ENCODE measurements at places on chromosomes 5 and 9.
A peak's percentile ranks its signal among the peaks of the same experiment; 100 is the strongest.

- no peak for DNase-seq
These were observed 630.1 kb upstream of the KLF4 start for GRCh38 chr9:108119530-108120113.

DNA sequence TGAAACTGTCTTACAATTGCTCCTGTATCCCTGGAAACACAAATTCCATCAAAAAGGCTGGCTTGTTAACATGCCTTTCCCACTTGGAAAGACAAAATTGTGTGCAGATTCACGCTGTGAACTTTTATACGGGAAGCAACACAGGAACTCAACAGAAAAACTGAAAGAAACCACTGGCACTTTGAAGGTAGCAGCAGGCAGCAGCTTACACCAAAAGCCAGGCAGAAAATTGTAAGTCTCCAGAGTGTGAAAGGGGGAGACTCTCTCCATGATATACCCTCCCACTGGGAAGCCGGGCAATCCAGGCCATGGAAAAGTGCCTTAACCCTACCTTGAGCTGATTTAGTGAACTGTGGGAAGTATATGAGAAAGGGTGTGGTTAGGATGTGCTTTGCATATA, 943.7 kb downstream of the CDH18 start:
- DNase-seq, result no peak

DNA sequence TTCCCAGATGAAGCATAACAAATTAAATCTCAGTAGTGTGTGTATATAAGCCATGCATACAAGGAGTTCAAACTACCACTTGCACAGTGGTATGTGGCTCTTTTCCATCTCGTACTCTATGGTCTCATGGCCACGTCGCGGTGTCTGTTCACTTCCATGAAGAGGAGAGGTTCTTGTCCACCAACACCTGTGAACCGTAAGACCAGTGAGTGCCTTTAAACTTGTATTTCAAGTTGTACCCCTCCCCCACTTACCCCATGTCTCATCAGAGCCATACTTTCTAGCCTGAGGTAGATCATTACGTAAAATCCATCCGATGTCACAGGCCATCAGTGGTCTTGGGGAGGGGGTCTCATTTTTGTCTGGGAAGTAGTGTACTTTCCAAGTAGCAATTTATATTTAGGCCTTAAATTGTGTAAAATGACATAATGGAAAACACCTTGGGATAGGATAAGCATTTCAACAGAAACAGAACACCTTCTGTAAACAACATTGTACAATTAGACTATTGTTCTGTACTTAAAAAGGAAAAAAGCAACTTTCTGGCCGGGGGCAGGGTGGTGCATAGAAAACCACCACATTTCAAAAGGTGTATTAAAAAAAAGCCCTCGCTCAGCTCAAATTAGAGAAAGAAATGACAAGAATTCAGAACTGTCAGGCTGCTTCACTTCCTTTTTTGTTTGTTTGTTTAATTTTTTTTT, 163.0 kb downstream of the SMARCA2 start:
- no peak for DNase-seq

DNA sequence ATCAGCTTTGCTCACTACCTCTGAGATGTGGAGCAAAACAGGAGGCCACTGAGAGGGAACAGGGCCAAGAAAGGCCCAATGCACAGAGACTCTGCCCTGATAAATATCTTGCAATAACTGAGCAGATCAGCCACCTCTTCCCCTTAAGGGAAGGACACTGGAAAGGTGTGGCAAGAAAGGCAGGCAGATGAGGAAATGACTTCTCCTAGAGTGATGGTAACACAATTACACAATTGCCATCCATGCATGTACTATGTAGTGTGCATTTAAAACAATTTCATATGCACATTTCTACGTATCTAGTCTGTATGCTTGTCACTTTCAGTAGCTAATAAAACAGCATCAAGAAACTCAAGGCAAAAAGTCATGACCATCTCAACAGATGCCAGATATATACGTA, 322.5 kb downstream of the DRD1 start:
- no peak for DNase-seq

DNA sequence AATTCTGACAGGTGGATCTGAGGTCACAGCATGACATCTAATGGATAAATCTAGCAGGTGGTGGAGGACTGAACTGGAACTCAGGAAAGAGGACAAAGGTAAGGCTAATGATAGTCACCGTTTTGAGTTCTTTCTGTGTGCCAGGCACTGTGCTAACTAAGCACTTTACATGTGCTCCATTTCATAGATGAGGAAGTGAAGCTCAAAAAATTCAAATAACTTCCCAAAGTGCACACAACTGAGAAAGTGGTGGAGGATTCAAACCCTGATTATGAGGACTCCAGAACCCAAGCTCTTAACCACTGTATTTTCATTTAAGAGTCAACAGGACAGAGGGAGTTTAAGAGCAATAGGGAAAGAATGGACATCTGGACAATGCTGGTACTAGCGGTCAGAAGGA, 7.1 kb upstream of the DELE1 start:
- DNase-seq, result no peak

- no peak for DNase-seq
These were observed 65.3 kb downstream of the TSTD2 start for GRCh38 chr9:97567894-97568202.

- no peak for DNase-seq
These were observed 18.3 kb downstream of the TNIP1 start for GRCh38 chr5:151062405-151063141.

DNA sequence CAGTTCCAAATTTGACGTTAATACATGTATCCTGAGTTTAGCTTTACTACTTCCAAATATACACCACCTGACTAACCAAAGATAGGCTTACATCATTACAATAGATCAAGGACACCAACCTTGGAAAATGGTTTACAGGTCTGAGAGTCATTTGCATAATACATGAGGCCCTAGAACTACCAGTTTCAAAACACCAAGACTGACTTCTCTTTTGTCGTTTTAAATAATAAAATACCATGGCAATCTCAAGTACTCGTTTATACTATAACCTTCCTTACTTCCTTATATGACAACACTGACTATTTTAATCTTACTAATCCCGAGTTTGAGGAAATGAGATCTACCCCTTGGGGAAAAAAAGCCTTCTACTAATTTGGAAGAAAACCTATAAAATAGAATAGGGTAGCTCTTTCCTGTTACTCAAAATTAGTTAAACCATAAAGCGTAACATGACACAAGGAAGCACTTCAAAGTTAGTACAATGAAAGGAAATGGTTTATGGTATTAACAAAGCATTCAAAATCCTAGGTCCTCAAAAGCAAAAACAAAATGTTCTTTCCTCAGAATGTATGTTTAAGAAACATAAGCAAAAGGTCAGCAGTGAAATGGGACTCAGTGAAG, 42.1 kb downstream of the UBQLN1 start:
- DNase-seq, result no peak

GRCh38 chr9:132040246-132040645, 39.4 kb downstream of the MED27 start:
- DNase-seq, result no peak

DNA sequence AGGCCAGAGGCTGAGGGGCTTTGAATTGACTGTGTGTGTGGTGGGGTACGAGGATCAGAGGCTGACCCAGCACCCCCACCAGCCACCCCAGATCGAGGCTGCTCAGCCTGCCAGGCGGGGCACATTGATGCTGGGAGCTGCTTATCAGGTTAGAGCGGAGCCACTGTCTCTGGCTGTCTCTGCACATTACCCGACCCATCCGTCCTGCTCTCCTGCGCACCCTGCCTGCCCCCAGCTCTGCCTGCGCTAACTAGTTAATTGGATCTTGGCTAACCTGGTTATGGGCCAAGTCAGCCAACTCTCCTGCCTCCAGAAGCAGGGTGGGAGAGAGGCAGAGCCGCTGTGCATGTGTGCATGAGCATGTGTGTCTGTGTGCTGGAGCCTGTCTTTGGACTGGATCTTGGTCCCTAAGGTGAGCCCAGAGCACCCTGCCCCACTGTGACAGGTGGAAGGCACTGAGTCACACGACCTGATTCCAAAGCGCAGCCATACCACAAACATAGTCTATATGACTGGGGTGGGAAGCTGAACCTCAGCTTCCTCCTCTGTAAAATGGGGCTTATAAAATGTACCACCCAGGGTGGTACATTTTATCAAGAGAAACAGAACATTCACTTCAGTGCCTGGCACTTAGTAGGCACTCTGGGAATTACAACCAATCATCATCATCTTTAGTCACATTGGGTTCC, 39.7 kb downstream of the PCDH1 start:
- no peak for DNase-seq

- DNase-seq, result peak; percentile 60
These were observed 134.4 kb downstream of the AOPEP start for GRCh38 chr9:94860678-94861588.
